ENCODE measurements at places on chromosomes 3 and 15.

DNA sequence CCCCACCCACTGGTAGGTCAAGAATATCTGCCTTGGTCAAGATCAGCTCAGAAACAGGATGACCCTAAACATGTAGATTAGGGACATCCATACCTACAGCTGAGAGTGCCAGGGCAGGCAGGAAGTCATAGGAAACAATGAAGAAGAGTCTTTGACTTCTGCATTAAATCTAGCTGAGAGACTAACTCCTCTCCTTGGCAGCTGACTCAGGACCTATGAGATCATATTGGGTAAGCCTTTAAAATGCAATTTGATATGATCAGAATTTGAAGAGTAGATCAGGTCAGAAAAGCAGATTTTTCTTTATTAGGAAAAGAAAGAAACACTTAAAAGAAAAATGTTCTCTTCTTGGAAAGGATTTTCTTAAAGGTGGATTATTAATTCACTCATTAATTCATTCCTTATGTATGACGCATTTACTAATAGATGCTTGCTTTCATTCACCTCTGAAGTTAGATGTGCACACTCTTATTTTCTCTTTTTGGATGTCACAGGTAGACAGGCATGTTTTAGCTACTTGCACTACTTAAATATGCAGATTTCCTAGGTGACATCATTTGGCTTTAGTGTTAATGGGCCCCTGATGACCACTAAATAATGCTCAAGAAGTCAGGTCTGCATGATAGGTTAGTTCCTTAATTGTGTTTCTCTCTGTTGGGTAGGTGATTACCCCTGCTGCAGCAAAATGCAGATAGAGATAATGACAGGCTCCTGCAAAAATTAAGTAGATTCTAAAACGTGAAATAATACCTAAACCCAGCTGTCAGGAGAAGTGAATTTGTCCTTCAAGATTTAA, 35.7 kb upstream of the GSK3B start:
- no peak for DNase-seq

DNA sequence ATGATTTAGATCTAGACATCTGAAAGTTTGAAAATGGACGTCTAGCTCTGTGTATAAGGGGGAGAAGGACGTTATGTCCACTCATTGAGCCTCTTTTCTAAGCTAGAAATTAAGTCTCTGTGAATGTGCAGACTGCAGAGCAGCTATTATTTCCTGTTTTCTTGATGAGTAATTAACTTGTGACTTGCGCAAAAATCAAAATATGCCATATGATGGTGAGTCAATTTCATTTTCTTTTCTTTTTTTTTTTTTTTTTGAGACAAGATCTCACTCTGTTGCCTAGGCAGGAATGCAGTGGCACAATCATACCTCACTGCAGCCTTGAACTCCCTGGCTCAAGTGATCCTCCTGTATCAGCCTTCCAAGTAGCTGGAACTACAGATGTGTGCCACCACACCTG, 14.1 kb downstream of the LACTB start:
- DNase-seq = no peak

- DNase-seq = no peak
These were observed 147.6 kb downstream of the KLF13 start for GRCh38 chr15:31474059-31474868.

DNA sequence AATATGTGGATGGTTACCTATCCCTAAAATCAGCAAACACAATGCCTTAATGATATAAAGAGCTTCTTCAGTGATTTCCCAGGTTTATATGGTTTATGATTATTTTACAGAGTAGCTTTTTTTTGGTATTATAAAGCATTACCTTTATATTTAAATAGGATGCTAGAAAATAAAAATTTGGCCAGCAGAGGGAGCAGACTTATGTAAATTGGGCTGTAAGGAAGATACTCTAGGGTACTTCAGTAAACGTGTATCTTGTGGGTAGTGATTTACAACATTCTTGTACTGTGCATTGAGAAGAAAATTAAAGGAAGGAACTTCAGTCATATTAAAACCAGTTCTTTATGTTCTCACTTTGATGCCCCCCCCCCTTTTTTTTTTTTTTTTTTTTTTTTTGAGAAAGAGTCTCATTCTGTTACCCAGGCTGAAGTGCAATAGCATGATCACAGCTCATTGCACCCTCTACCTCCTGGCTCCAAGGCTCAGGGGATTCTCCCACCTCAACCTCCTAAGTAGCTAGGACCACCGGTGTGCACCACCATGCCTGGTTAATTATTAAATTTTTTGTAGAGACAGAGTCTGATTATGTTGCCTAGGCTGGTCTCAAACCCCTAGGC, 167.9 kb downstream of the BBX start:
- peak; percentile 58 for DNase-seq

DNA sequence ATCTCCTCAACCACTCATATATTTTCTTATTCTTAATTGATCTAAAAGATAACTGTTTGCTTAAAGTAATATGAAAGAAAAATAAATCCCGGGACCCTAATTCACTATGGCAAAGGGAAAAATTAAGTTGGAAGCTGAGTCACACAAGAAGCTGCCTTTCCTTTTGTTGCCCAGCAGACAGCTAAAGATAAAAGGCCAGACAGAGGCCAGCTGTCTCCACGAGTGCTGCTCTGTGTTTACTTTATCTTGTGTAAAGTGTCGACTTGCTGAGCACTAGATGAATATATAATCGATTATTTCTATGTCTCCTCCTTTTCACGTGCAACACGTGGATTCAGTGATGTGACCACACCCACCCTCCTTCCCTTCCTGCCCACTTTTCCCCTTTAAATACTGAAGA, 52.8 kb upstream of the NSMCE3 start:
- no peak for DNase-seq

GRCh38 chr3:188345223-188345622, 191.3 kb downstream of the LPP start:
- DNase-seq = no peak

GRCh38 chr3:192186498-192186897, 540.8 kb downstream of the FGF12 start:
- no peak for DNase-seq

GRCh38 chr3:56970461-56970879, 90.0 kb upstream of the SPATA12 start:
- DNase-seq = no peak

DNA sequence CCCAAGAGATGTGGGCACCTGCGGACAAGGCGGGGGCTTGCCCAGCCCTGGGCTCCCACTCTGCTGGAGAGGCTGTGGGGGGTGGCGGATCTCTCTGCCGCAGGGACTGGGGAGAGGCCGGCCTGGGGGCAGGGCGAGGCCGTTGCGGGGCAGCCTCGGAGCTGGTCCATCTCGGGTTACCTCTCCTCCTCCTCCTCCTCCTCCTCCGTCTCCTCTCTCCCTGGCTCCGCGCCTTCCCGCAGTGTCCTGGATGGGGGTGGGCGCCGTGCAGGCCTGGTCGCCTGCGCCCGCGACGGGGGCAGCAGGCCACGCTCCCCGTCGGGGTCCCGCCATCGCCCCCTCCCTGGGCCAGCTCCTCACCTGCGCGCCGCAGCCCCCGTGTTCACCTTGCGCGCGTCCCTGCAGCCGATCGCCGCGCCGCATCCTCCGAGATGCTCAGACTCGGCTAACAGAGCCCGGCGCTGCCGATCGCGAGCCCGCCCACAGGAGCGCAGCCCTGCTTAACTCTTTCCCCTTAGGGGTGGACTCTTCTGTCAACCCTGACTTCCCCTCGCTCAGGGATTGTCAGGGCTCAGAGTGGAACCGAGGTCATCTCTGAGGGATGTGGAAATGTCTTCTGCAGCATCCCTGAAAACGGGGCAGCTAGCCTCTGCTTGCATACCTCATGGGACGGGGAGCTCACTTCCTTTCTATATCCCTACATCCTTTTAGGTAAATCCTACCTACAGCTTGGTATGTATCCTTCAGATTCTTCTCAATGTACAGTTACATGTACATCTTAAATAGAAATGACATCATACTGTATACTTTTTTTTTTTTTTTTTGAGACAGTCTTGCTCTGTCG, at the start of gene PRRT3:
TSS of gene PRRT3 (minus strand) at position 447 of the 844 bp plus-strand sequence. CDS start 2,293 bp downstream, outside the sequence.
- no peak for DNase-seq
